ENCODE measurements at places on chromosomes 4 and X.

DNA sequence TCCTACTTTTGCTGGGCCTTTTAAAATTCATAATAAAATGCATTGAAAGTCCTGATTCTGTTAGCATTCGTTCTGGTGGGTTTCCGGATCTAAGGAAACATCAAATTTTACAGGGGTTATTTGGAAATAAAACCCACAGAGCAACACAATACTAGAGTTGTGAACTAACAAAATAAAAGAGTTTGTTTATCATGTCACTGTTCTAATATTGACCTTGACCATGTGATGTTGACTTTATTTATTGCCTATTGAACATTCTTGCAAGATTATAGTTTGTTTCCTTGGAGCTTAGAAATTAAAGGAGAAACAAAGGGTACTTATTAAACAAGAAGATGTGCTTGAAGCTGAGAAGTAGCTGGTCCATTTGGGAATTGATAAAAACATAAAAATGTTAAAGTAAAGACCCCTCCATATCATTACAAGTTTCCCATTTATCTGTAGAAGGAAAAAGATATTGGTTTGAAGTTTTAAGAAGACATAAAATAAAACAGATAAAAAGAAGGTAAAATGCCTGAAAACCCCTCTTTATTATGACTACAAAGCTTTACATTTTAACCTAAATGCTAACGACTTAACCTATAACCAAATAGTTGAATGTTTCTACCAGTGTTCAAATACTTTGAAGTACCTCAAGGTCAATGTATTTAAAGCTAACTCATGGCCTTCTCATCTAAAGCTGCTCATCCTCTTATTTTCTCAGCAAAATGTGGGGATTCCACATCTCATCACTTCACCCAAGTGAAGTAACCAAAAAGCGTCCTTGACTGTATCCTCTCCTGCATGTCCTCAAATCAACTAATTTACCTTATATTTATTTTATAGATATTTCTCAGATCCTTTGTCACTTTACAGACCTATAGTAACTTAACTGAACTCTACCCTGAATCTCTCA is 179.6 kb downstream of the GASK1B start:
- DNase-seq, result no peak

DNA sequence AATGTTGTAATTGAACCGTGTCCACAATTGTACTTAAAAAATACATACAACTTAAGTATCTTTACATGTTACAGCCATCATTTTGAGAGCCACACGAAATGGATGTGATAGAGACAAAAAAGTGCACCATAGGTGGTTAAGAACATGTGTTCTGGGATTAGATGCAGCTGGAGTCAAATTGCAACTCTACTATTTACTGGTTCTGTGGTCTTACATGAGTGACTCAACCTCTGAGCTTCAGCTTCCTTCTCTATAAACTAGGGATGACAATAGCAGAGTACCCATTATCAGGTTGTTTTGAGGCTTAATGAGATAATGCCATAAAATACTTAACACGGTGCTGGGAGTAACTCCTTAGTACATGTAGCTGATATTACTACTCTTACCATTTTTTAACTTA is 130.4 kb downstream of the IDS start:
- no peak for DNase-seq

DNA sequence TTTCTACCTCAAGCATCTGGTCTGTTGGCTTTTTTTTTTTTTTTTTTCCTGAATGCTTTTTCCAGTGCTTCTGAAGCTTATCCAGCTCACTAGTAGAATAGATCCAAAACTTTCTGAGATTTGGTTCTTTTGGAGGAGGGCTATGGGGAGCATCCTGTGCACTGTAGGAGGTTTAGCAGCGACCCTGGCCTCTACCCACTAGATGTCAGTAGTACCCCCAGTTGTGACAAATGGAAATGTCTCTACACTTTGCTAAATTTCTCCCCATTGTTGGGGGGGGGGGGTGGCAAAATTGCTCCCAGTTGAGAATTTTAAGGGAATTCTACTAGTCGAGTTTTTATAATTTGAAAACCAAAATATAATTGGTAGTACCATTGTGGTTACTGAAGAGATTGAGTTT is 23.0 kb upstream of the PPA2 start:
- DNase-seq, result no peak

DNA sequence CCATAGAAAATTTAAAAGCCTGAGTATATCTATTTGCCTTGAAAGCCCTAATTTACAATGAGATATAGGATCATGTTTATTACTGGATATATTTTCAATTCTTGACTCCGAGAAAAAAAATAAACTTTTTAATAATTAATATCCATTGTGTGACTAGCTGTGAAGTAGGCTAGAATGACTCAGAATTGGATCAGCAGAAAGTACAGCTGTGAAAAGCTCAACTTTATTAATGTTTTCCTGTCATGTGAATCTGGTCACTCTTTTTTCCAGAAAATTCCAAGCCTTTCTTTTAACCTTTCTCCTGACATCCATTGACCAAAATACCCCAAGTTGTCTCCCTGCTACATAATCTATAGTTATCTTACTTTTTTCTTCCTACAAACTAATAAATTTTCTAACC is 171.8 kb upstream of the PACRGL start:
- no peak for DNase-seq

DNA sequence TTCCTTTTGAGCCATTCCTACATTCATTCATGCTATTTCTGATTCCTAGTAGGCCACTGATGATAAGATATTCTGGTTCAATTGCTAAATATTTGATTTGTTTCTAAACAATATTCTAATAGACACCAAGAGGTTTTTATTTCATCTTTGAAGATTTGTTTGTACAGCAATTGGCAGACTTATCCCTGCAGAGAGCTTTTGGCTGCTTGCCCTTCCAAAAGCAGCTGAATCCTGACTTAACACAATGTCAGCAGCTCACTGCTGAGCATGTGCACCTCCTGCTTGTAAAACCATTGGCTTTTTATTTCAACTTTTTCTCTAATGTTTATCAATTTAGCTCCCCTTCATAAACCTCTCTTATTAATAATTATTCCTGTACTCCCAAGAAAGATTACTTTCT is 45.3 kb downstream of the MMRN1 start:
- no peak for DNase-seq

DNA sequence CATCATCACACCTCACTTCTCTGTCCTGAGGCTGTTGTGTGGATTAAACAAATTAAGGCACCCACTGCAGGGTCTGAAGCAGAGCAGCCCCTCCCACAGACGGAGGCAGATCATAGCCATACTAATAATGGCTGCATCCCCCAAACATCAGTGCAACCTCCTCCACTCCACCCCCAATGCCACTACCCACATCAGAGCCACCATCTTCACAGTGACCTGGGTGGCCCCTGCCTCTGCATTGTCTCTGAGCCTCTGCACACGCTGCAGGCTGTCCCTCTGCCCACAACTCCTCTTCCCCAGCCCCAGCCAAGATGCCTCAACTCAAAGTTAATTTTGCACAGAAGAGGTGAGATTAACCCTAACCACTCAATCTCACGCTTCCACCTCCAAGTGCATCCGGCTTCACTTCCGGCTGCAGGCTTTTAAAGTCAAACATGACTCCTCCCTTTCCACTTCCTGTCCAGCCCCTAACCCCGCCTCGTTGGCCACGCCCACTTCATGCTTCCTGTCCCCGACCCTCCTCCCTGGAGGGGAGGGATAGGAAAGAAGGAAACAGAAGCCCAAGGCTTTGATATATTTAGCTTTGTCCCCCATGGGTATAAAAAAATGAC is 22.7 kb downstream of the JAKMIP1 start:
- peak; percentile 48 for DNase-seq

GRCh38 chrX:29627833-29628232 is 587.5 kb upstream of the MAGEB2 start:
- no peak for DNase-seq

DNA sequence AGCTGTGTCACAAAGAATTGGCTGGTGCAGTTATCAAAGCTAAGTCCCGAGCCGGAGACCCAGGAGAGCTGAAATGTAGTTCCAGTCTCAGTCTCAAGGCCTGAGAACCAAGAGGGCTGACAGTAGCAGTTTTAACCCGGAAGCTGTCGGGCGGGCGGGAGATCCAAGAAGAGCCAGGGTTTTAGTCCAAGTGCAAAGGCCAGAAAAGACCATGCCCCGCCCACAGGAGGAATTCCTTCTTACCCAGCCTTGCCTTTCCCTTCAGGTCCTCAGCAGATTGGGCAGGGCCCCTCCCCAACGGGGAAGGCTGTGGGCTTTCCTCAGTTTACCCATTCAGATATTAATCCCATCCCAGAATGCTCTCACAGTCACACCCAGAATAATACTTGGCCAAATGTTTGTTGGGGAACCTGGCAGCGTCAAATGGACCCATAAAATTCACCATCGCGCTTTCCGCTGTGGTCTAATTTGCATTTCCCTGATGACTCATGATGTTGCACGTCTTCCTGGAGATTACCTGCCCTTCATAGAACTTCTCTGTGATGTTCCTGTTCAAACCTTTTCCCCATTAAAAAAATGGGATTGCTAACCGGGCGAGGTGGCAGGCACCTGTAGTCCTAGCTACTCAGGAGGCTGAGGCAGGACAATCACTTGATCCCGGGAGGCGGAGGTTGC is 16.2 kb downstream of the MAEA start:
- peak; percentile 34 for DNase-seq

GRCh38 chr4:114250439-114250891 is 271.0 kb upstream of the ARSJ start:
- DNase-seq, result no peak

DNA sequence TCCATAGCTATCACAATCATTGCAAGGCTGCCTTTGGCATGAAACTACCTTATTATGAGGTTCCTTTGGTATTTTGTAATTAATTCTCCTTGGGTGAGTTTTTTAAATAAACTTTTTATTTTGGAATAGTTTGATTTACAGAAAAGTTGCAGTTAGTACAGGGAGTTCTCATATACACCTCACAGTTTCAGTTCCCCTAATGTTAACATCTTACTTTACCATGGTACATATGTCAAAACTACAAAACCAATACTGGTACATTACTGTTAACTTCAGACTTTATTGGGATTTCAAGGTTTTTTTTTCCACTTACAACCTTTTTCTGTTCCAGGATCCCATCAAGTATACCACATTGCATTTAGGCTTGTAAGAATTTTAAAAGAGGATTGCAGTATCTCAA is 52.0 kb upstream of the RGN start:
- no peak for DNase-seq

GRCh38 chrX:107447642-107448041 is 1.8 kb upstream of the FRMPD3 start:
- no peak for DNase-seq

DNA sequence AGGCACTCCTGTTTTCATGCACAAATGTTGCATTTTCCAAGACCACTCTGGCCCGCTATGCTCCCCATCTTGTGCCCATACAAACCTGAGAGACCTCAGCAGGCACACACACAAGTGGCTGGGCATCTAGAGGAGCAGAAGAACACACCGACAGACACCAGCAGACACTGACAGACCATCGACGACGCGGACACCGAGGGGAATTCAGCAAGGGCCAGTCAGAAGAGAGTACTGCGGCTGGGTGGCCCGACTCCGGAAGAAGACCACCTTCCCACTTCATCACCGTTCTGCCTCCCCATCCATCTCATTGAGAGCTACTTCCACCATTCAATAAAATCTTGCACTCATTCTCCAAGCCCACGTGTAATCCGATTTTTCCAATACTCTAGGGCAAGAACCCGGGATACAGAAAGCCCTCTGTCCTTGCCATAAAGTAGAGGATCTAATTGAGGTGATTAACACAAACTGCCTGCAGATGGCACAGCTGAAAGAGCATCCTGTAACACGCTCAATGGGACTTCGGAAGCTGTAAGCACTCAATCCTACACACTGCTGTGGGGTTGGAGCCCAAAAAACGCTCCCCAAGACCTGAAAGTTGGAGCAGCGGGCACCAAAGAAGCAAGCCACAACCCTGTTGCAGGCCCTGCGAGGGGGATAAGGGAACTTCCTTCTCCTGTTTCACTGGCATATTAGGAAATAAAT is 780.9 kb downstream of the ARAP2 start:
- no peak for DNase-seq

DNA sequence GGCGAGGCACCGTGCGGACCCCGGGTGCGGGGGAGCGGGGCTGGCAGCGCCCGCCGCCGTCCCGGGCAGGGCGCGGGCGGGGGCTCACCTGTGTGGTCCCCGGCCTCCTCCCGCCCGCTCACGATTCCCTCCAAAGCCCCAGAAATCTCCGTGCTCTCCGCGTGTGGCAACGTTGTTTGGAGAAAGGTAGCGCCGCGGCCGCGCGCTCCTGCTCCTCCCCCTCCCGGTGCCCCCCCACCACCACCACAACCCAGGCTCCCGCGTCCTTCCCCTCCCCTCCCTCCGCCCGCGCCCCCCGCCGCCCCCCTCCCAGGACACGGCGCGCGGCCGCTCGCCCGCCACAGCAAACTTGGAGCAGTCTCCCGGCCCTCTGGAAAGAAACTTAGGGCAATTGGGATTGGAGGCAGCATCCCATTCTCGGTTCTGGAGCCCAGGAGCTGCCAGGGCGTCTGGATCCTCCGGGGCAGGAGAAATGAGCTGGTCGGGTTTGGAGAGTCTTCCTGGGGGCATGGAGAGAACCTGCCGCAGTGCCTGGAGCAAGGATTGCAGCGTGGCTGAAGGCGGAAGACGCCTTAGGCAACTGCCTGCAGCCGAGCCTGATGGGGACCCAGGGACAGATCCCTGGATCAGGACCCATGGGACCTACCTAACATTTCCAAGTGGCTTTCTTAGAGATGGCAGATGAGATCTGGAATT is 855 bp downstream of the KLF3 start:
- DNase-seq, result peak; percentile 43

- DNase-seq, result no peak
These were observed 14.7 kb downstream of the PDGFC start for GRCh38 chr4:156956826-156957368.

DNA sequence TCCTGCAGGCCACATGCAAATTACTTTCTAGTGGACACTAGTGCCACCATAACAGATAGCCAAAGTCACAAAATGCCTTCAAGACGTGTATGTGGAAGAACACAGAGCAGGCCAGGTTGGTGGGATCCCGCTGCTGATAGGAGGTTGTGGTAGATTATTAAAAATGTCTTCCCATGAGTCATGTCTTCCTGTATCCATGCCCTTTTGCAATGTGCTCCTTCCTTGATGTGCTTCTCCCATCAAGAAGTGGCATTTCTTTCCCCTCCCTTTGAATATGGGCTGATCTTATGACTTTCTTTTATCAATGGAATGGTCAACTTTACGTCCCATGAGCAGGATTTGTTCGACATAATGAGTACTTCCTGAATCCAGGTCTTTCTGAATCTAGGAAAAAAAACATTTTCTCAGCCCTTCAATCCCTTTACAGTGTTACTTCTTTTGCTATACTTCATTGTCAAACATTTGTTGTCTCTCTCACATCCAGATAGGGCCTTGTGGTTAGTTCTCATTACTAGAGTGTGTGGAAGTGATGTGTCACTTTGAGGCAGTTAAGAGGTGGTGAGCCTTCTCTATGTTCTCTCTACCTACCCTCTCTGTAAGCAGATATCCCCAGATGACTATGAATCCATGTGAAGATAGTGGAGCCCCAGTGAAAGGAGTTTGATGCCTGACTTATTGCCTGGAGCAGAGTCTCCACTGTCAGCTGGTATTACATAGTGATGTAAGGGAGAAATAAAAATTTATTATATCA is 519.2 kb upstream of the DIPK2B start:
- DNase-seq, result no peak

Data from CD4-positive, alpha-beta T cell treated with Interleukin-6 at 100 ng/mL for 8 hours (primary cell).